ENCODE measurements at places on chromosomes 2 and 18.

DNA sequence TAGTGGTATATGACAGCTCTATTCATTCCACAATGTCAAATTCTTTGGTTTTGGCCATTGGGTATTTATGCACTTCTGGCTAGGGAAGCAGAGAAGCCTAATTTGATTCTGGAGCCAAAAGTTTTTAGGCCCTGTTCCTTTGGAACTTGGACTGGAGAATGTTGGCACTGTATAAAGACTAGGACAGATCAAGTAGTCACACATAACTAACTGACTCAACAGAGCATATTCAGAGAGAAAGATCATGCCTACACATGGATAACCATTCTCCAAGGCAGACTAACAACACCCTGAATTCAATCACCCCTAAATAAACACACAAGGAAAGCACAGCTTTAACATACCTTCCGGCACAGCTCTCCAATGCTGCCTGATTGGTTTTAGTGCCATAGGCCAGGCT lies 62.9 kb downstream of the ARHGAP15 start:
- no peak for DNase-seq

GRCh38 chr2:144099780-144100377 lies 420.0 kb downstream of the ZEB2 start:
- DNase-seq, result peak; percentile 60

GRCh38 chr2:1088192-1088860 lies 137.7 kb downstream of the SNTG2 start:
- no peak for DNase-seq

DNA sequence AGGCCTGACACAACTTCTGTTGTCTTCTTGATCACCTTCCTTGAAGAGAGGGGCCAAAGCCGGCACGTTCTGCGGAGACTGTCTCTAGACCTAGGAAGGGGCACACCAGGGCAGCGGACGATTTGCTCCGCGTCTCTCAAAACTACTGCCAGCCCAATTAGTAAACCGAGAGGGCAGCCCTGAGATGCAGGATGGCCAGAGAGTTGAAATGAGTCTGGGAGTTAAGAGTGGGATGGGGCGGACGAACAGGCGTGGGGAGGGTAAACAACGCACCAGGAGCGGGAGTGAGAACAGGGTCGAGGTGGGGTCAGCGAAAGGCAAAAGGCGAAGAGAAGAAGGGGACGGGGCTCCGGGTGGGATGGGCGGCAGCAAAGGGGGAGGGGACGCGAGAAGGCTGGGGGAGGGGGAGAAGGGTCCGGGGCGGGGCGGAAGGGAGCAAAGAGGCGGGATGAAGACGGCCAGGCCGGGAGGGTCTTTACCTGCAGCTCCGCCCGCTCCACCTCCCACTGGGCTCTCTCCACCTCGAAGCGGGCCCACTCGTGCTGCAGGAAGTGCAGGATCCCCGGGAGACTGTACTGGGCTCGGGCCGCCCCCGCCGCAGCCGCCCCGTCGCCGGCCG lies 476 bp downstream of the STRN start:
- peak; percentile 34 for DNase-seq

DNA sequence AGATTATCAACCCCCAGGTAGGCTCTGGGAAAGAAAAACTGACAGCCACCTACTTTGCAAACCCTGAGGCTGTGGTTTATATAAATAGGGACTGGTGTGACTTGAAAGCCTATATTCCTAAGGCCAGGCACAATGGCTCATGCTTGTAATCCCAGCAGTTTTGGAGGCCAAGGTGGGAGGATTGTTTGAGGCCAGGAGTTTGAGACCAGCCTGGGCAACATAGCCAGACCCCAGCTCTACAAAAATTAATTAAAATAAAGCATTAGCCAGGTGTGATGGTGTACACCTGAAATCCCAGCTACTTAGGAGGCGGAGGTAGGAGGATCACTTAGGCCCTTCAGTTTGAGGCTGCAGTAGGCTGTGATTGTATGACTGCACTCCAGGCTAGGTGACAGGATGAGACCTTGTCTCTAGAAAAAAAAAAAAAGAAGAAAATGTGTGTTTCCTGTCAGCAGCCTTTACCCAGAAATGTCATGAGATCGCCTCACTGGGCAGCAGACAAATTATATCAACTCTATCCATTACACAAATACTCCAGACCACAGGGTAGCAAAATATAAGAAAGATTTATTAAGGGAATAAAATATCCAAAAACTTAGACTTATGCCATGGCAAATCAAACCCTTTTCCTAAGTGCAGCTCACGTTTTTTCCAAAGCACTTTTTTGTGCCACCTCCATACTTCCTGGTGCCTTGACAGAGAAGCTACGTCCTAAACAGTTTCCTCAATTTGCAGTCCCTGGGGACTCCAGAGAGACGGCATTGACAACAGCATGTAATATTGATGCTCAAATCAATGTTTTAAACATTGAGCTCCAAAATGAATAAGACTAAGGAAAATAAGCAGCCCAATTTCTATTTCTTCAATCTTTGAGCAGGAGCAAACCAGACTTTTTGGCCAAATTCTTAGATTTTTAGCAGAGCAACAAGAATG lies 190.8 kb upstream of the NDUFV2 start:
- no peak for DNase-seq

Measured in activated CD4-positive, alpha-beta T cell treated with anti-CD3 and anti-CD28 coated beads, Interleukin-2, Interleukin-4, amounts not matched to agents 100 ng/mL and 50 ng/mL, durations not matched to agents 16 hours and 8 hours (primary cell).